Chondrocyte (in vitro differentiated cells): ENCODE measurements at places on chromosomes 2 and 18. TPM values are rescaled to one million over a fixed set of nuclear protein-coding genes. Genes with fewer than 3 reads are reported as not detected.

The IL18RAP gene
- total RNA-seq = not detected in 3 replicates

The STPG4 gene
- total RNA-seq = 0.25 to 0.58 TPM (median 0.28 TPM) in 3 replicates

DNA sequence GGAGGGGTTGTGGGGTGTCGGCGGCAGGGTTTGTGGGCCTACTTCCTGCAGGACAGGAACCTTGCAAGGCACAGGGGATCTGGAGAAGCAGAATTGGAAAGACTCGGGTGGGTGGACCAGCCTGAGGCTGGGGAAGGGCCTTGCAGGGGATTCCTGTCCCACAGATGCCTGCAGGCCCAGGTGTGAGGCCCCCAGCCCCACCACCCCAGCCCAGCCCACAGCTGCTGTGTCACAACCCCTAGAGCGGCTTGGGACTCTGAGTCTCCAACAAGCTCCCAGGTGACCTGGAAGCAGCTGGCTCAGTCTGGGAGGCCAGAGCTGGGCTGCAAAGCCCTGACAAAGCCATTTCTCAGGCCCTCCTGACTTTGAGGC, 93.1 kb downstream of the ZFP36L2 start:
- H3K36me3 ChIP-seq = no peaks in the 10 kb centered on the region
- H3K27ac ChIP-seq = no peak overlapping the region
- no peak overlapping the region for H3K4me3 ChIP-seq
- no peak for DNase-seq
- H3K4me1 ChIP-seq = peaks cover 24% of the 10 kb centered on the region

DNA sequence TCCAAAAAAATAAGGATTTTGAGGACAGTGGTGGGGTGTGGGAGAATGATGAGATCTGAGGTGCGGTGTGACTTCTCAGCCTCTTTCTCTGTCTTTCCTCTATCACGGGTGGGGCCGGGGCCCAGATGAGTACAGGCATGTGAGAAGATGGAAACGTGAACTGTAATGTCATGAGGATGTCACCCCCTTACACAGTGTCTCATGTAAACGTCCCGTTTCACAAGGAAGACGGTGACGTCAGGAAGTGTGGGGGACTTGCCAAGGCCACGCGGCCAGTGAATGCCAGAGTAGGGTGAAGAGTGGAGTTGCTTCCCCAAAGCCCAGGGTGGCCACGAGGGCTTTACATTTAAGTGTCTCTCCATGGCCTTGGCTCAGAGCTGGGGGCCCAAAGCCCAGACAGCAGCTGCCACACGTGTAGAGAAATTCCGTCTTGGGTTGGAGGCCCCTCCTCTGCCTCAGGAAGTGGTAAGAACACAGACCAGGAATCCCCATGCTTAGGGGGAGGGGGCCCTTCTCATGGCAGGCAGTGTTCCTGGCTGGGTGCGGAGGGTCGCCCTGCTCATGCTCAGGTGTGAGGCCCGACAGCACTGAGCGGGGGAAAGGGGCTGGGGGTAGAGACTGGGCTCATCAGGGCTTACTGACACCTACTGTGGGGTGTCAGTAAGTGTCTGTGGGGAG, 80.9 kb upstream of the SMAD7 start:
- H3K27me3 ChIP-seq = no peaks in the 10 kb centered on the region
- no peaks in the 10 kb centered on the region for H3K4me1 ChIP-seq
- peak; percentile 56 for DNase-seq
- no peak overlapping the region for H3K27ac ChIP-seq
- H3K4me3 ChIP-seq = no peak overlapping the region

GRCh38 chr2:54760310-54760709, 36.8 kb downstream of the EML6 start:
- H3K4me3 ChIP-seq = no peak overlapping the region
- H3K27me3 ChIP-seq = peaks cover 6% of the 10 kb centered on the region
